Stimulated activated CD4-positive, alpha-beta T cell treated with anti-CD3 and anti-CD28 coated beads, Interleukin-12 subunit alpha, Interleukin-12 subunit beta, amount 100 ng/mL, for 24 hours (primary cell): ENCODE measurements at places on chromosomes 7 and 10.

DNA sequence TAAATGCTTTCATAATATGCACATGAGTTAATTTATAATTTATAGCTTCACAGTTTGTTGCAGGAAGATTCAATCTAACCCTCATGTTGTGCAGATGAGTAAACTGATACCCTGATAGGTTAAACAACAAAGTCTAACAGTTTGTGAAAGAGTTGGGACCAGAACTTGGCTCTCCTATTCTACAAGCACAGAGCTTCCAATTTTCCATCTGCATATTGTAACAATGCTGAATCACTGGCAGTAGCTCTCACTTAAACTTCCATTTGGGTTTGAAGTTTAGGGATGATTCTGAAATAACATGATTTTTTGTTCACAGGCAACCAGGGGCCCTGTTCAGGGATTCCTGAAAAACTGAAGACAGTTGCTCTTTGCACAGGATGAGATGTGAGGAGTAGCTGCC is 179.3 kb downstream of the XPNPEP1 start:
- no peak for DNase-seq

DNA sequence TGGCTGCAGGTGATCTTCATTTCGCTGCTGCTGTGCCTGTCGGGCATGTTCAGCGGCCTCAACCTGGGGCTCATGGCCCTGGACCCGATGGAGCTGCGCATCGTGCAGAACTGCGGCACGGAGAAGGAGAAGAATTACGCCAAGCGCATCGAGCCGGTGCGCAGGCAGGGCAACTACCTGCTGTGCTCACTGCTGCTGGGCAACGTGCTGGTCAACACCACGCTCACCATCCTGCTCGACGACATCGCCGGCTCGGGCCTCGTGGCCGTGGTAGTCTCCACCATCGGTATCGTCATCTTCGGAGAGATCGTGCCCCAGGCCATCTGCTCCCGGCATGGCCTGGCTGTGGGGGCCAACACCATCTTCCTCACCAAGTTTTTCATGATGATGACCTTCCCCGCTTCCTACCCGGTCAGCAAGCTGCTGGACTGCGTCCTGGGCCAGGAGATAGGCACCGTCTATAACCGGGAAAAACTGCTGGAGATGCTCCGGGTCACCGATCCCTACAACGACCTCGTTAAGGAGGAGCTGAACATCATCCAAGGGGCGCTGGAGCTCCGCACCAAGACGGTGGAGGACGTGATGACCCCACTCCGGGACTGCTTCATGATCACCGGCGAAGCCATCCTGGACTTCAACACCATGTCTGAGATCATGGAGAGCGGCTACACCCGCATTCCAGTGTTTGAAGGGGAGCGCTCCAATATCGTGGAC is 1.3 kb downstream of the CNNM2 start:
- no peak for DNase-seq

DNA sequence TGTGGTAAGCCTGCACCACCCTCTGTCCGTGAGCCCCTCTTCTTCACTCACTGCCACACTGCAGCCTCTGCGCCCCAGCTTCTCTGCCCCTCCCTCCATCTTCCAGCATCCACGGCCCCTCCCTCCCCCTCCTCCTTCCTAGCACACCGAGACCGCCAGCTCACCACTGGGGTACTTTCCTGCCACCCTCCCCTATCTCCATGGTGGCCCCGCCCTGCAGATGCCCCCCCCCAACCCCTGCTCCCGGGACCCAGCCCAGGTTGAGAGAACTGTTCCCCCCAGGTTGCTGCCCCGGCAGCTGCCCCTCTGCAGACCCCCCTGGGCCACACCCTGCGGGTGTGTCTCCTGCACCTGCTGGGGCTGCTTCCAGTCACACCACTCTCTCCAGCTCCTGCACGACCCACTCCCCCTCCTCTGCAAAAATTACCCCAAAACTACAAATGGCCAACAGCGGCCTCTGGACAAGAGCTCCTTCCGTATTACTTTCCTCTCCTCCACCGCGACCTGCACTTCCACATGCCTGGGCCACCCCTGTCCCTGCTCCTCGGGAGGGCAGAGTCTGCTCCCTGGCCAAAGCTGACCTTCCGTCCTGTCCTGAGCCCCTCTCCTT is 209.2 kb upstream of the PPP2R2D start:
- no peak for DNase-seq

DNA sequence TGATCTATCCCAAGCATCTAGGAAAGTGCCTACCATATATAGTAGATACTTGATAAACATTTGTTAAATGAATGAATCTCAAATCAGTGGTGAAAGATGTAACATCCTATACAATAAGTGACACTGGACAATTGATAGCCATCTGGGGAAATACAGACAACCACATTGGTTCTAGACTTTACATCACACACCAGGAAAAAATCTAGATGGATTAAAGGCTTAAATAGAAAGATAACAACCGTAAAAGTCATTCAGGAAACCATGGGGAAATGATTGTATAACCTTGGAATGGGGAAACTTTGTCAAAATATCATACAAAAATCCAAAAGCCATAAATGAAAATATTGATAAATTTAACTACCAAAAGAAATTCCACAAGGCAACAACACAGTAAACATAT is 7.0 kb upstream of the GARIN1A start:
- no peak for DNase-seq

DNA sequence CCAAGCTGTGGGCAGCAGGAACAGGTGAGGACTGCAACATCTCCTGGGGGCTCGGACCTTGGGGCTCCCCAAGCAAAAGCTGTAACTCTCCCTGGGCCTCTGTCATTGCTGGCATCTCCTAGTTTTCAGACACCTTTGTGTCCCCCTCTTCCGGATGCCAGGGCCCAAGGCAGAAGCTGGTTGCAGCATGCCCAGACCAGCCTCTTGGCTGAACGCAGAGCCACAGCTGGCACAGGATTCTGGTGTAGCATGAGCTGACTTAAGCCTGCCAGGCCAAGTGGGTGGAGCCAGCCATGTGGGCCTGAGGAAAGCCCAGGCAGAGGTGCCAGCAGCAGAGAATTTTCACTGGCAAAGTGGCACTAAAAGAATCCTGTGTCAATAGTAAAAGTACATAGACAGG is 43.5 kb downstream of the ZWINT start:
- DNase-seq = no peak

DNA sequence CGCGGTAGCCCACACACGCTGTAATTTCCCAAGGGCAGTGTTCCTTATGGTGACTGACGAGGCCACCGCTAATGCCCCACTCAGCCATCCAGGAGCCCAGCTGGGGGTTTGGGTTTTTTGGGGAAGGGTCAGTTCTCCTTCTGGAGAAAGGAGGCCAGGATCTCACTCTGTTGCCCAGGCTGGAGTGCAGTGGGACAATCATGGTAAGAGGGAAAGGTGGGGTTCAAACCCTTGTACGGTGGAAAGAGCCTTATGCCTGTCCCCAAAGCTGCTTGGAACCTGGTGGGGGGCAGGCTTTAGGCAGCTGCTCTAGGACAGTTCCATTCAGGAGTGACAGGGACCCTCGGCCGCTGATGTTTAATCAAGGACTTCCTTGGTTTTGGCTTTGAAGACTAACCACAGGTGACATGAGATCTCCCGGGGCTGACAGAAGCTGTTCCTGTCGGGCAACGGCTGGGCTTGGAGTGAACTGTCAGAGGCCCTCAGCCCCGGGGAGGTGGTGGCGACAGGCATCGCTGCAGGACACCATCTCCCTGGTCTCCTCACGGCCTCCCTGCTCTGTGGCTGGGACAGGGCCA is 84.5 kb downstream of the CARD11 start:
- no peak for DNase-seq

GRCh38 chr7:133339772-133340171 is 86.9 kb downstream of the EXOC4 start:
- DNase-seq = no peak

GRCh38 chr10:18463673-18464211 is 187.6 kb downstream of the NSUN6 start:
- DNase-seq = no peak

GRCh38 chr10:74202356-74202755 is 51.3 kb downstream of the ADK start:
- DNase-seq = no peak

DNA sequence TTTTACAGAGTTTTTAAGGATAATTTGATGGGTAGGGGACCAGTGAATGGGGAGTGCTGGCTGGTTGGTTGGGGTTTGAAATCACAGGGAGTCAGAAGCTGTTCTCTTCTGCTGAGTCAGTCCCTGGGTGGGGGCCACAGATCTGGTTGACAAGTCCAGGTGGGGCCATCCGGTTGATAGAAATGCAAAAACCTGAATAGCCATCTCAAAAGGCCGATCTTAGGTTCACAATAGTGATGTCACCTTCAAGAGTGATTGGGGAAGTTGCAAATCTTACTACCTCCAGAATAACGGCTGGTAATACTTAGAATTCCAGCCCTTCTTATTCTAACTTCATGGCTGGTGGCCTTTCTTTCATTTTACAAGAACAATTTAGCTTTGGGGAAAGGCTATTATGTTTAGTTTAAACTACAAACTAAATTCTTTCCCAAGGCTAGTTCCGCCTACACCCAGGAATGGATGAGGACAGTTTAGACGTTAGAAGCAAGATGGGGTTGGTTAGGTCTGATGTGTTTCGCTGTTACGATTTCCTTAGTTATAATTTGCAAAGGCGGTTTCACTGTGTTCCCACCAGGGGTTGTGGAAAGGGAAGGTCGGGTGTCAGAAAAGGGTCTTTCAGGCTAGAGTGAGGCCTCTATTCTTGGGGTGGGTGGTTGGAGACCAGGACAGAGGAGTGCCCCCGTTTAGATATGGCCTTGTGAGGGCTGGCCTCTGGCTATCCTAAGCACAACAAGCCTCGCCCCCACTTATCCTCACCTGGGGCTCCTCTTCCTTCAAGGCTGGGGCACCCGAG is 27.4 kb downstream of the IFT22 start:
- no peak for DNase-seq

DNA sequence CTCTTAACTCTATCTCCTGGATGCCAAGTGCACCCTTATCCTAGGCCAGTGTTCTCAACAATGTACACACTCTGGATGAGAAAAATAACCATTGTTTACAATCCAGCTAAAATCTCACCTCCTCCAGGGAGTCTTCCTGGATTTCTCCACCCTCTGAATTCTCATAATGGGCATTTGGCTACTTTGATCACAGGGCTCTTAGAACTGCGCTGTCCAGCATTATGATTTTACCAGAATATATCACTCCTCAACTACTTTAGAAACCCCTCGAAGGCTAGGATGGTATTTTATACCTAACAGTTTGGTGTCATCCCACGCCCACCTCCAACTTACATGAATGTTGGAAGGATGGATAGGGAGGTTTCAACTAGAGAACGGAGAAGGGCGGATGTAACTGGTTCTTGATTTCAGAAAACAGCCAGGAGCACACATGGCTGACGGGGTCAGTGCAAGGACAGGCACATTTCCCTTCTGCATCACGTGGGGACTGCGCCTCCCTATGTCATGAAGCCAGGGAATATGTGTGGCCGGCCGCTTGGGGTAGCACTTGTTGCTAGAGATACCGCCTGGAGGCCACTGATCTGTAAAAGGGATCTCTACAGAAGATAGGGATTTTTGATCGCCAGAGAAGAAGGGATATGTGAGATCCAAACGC is 1.2 kb upstream of the ATP6V0E2 start:
- no peak for DNase-seq

DNA sequence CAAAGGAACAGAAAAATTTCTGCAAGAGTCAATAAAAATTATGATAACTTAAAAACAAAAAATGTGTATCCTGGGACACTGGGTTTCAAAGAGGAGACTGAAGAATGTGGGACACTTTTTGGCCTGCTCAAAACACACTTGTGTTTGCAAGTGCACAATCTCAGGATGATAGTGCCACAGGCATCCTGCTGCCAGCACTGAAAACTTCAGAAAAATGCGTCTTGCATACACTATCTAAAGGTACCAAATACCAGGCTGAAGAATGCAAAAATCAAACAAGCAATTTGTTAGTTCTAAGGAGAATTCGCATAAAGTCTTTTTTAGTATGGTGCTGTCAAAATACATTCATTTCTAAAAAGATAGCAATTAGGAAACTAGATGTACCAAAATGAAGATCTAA is 38.1 kb downstream of the WASL start:
- no peak for DNase-seq

DNA sequence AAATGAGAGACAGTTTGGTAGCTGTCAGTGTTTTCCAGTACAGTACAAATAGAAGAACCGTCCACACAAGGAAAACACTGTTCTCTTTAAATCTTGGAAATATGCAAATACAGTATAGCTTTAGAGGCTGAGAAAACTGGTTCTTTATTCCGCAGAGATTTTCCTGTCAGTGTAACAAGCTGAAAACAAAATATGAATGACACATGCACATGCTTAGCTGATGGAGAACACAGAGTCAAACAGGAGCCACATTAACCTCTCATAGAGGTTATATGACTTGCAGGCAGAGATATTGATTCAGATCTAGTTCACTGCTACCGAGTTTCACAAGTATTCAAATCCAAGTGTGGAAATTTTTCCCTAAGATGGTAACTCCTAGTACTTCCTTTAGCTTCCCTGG is 135.2 kb upstream of the C1QL3 start:
- DNase-seq = no peak

GRCh38 chr10:19209319-19209718 is 160.7 kb downstream of the MALRD1 start:
- no peak for DNase-seq
